AG09309 (cell line): ENCODE measurements at places on chromosomes 12 and 14.

- DNase-seq: no peak
Observed at GRCh38 chr14:85464135-85464895, 65.6 kb upstream of the FLRT2 start.

DNA sequence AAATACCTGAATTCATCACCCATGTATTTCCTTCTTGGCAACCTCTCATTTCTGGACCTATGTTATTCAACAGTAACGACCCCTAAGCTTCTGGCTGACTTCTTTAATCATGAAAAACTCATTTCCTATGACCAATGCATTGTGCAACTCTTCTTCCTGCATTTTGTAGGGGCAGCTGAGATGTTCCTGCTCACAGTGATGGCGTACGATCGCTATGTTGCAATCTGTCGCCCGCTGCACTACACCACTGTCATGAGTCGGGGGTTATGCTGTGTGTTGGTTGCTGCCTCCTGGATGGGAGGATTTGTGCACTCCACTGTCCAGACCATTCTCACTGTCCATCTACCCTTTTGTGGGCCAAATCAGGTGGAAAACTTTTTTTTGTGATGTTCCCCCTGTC lies 356 bp downstream of the OR4Q2 start:
- DNase-seq: no peak

GRCh38 chr14:71803539-71804260 lies 128.5 kb upstream of the RGS6 start:
- DNase-seq: no peak

DNA sequence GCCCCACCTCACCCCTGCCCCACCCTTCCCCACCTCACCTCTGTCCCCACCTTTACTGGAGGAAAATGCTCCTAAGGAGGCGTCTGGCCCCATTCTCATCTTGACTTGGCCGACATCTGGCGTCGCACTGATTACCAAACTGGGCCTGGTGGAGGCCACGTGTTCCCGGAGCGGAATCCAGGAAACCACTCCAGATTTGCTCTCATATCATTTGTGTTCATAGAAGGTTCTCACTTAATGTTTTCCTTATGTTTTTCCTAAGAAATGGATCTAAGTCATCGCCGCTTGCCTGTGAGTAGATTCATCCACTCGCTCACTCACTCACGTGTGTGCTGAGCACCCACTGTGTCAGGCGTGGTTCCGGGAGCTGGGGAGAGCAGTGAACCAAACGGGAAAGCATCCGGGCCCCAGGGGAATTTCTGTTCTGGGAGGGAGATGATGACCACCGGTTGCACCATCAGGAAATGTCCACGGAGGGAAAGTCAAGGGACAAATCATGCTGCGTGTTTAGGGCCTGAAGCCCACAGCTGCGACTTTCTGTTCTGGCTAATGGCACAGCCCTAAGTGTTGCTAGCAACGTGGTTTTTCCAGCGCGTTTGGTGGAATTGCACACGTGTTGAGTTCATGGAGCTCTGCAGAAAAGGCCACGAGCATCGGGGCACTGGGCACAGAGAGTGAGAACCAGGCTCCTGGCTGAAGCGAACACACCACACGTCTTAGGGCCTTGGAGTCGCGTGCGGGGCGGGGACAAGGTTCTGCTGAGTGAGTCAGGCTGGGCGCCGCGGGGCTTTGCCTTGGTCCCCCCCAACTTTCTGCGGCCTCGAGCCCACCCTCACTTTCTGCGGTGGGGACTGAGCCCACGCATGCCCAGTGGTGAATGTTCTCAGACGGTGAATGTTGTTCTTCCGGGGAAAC lies 57.7 kb downstream of the ADGRD1 start:
- DNase-seq: no peak

- no peak for DNase-seq
Observed at GRCh38 chr12:66085213-66085612, 45.3 kb downstream of the LLPH start.

DNA sequence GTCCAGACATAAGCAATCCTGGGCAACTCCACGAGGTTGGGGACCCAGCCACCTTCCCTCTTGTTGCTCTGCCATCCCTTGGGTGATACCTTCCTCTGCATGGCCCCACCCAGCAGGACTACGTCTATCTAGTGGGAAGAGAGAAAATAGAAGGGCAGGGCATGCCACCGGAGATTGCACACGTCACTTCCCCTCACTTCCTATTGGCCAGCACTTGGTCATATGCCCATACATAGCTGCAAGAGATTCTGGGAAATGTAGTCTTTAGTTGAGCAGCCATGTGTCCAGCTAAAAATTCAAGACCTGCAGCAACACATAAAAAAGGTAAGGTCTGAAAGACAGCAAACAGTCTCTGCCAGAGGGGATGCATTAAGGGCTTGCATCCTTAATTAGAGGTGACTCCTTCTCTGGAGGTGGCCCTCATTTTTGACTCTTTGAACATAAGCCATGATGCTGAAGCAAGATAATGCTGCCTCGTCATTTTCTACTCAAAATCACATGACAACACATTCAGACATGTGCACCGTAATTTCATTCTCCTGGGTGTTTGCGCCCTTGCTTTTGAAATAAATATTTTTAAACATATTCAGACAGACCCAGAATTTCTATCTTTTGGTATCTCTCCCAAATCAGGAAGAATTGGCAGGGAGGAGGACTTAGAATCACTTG lies 91.8 kb upstream of the PWP1 start:
- no peak for DNase-seq

DNA sequence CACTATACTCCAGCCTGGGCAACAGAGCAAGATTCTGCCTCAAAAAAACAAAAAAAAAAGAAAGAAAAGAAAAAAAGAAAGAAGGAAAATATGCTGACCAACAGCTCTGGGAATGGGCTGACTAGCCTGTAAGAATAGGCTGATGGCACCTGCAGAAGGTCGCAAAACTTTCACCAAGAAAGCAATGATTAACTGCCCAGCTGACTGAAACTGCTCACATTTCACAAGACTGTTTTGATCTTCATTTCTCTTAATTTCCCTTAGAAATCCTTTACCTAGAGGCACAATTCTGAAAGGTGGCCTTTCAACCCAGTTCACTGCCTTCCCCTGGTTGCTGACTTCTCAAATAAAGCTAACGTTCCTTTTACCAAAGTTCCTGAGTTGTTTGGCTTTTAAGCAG lies 12.4 kb downstream of the BEST3 start:
- DNase-seq: no peak

GRCh38 chr12:20604408-20605067 lies 90.6 kb upstream of the SLCO1C1 start:
- no peak for DNase-seq

DNA sequence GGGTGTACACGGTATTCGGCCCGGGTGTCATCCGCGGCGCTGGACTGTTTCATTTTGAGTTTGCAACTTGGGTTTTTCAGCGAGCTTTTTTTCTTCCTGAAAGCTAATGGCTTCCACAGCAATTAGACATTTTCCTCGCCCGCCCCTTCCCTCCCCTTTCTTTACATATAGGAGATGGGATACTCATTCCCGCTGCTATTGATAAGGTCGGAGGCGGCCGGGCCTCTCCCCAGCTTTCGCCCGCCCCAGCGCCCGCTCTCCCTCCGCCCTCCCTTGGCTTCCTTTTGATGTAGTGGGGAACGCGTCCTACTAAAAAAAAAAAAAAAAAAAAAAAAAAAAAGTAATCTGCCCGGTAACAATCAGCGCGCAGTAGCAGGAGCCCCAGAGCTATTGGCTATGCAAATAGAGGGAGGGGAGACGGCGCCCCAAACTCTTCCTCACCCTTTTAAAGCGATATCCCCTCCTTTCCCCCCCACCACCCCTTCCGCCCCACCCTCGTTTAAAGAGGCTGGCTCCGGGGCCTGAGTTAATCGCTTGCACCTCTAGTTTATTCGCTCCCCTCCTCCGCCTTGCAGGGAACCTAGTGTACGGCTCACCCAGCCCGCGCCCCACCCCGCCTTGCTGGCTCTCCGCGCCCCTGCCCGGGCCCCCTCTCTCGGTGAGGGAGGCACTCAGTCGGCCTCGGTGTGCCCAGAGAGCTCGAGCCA lies 1.7 kb upstream of the CCND2 start:
- DNase-seq: no peak

DNA sequence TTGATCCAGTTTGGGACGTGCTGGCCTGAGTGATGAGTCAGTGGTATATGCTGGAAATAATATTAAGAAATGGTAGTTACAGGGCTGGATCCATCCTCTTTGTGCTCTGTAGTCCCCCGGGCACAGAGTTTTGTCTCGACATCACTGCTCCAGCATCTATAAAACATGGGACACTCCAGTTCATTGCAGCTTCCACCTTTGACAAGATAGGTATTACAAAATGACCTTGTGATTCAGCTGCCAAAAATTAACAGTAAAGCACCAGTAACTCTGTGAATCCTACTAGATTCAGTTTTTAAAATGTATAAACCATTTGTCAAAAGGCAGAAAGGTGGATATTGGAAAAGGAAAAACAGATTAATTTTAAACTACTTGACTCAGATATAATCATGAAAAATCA lies 14.6 kb upstream of the GNG2 start:
- DNase-seq: no peak

DNA sequence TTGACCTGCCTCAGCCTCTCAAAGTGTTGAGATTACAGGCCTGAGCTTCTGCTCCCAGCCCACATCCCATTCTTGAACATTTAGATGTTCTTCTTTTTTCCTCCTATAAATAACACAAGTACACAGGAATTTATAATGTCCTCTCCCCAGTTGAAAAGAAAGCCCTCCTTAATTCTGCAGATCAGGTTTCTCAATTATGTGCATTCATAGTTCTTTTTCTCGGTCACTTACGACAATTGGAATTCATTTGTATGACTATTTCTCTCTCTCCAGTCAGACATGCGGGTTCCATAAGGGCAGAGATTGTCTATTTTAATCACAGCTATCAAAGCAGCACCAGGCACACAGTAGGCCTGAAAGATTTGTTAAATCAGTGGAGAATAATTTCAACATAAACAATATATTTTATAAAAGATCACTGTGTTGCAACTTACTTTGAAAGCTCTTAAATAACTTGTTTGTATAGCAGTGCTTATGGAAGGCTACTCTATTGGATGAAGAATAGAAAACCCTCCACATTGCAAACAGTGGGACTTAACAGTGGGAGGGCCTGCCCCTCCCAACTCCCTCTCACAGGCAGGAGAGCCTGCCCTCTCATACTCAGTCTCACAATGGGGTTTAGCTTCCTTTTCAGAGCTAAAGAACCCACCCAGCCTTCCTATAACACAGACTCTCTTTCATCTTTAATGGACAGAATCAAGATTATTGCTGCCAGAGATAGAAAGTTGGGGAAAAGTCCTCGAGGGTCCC lies 84.1 kb upstream of the TRAF3 start:
- DNase-seq: no peak

DNA sequence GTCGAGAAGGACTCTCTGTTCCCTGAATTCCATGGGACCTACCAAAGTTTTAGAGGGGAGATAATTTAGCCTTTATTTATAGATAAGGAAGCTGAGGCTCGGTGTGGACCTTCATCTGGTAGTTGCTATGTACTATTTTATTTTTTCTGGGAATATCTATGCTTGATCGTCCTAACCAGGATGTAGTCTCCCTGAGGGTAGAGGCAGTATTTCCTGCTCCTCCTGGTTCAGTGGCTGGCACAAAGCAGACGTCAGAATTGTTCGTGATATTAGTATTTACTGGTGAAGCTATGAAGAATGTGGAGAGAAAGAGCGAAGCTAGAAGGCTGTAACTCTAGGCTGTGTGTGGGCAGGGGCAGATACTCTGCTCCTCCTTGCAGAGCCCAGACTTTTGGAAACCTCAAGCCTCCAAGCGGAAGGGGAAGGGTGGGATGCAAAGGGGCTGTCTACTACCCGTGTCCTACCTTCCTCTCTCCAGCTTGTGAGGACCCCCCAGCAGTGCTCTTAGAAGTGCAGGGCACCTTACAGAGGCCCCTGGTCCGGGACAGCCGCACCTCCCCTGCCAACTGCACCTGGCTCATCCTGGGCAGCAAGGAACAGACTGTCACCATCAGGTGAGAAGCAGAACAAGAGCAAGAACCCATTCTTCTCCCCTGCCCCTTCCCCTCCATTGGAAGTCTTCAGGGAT lies 1.4 kb downstream of the LRP10 start:
- DNase-seq: no peak
